ENCODE measurements at places on chromosomes 7 and 10.
A peak's percentile ranks its signal among the peaks of the same experiment; 100 is the strongest.

GRCh38 chr7:112905950-112906349 lies 115.8 kb upstream of the TMEM168 start:
- no peak for DNase-seq
- H3K4me3 ChIP-seq, result no peak overlapping the region
- H3K36me3 ChIP-seq, result no peaks in the 10 kb centered on the region

DNA sequence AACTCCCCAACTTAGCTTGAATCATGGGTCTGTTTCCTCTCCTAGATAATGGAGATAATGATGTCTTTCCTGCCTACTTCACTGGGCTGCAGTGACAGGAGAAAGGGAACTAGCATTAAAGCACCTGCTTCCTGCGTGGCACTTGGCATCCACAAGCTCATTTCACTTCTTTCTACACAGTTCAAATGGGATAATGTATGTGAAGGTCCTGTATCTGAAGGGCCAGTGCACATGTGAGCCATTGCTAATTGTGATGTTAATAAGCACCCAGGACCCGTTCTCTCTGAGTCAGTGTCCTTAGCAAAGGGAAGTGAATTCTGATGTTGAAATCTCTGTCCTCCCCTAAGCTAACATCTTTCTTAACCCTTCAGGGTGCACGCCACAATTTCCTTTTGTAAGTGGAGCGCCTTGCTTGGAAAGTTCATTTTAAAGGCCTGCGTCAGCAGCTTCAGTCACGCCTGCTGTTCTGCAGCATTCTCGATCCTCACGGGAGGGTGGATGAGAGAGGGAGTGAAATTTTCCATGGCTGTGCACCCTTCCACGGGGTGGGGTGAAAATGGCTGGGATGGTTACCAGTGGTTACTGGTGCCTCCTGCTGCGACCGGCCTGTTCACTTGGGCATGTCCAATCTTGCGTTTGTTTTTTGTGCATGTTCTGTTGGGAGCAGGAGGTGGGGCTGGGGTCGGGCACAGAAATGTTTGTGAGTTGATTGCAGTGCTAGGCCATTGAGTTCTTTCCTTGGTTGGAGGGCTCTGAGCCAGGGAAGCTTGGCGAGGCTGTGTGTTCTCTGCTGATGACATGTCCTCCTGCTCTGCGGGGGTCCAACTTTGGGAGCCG lies 59.2 kb downstream of the HK1 start:
- no peak overlapping the region for H3K27ac ChIP-seq
- no peaks in the 10 kb centered on the region for H3K27me3 ChIP-seq
- peaks cover 25% of the 10 kb centered on the region for H3K4me1 ChIP-seq
- no peak for DNase-seq

GRCh38 chr7:22604246-22604645 lies 104.3 kb upstream of the STEAP1B start:
- H3K4me1 ChIP-seq, result peaks cover 16% of the 10 kb centered on the region
- no peak overlapping the region for H3K27ac ChIP-seq
- H3K27me3 ChIP-seq, result no peaks in the 10 kb centered on the region

DNA sequence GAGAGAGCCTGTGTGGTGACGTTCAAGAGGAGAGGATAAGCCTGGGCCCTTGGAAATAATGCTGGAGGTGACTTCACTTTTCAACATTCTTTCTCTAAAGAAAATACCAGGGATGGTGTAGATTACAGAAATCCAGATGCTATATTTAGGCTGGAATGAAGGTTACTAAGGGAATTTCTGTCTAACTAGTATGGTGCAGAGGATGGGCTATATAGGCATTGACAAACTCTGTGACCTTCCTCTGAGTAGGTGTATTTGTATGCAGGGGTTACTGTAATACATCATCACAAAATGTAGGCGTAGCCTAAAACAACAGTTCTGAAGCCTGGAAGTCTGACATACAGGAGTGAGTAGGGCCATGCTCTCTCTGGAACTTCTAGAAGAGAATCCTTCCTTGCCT lies 155.3 kb upstream of the INHBA start:
- H3K27ac ChIP-seq, result no peak overlapping the region
- no peak overlapping the region for H3K4me3 ChIP-seq
- DNase-seq, result no peak
- H3K27me3 ChIP-seq, result no peaks in the 10 kb centered on the region
- H3K36me3 ChIP-seq, result no peaks in the 10 kb centered on the region

GRCh38 chr10:77244746-77245145 lies 392.9 kb downstream of the KCNMA1 start:
- no peak overlapping the region for H3K27ac ChIP-seq
- no peaks in the 10 kb centered on the region for H3K27me3 ChIP-seq
- no peak overlapping the region for H3K4me3 ChIP-seq

DNA sequence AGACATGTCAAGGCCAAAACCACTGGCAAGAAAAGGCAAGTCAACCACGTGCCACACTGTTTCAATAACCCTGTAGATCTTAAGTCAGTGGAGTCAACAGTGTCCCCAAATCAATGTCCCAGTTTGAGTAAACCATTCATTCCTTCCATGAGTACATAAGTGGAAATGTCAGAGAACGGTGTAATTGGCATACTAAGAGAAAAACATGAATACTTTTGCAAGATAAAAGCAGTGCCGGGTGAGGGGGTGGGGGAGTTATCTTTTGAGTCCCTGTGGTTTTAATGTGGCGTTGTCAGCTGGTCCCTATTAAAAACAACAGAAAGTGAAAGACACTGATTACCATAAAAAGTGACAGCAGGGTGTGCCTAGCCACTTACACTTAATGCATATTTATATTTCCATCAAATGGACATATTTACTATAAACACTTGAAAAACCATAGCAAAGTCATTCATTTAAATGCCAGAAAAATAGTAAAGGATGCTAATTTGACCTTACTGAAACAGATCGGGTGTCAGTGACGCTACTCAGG lies 37.8 kb downstream of the RSU1 start:
- H3K4me3 ChIP-seq, result no peak overlapping the region
- H3K27ac ChIP-seq, result no peak overlapping the region
- no peaks in the 10 kb centered on the region for H3K27me3 ChIP-seq
- H3K4me1 ChIP-seq, result peaks cover 23% of the 10 kb centered on the region
- peak; percentile 46 for DNase-seq
- no peaks in the 10 kb centered on the region for H3K36me3 ChIP-seq

GRCh38 chr7:43921423-43921822 lies 4.8 kb upstream of the UBE2D4 start:
- no peak overlapping the region for H3K4me3 ChIP-seq
- no peaks in the 10 kb centered on the region for H3K27me3 ChIP-seq
- H3K4me1 ChIP-seq, result peaks cover 41% of the 10 kb centered on the region

GRCh38 chr10:77932016-77932715 lies 5.6 kb upstream of the DLG5 start:
- H3K27me3 ChIP-seq, result no peaks in the 10 kb centered on the region
- H3K4me1 ChIP-seq, result peaks cover 6% of the 10 kb centered on the region
- no peaks in the 10 kb centered on the region for H3K36me3 ChIP-seq
- no peak overlapping the region for H3K4me3 ChIP-seq

GRCh38 chr10:72011468-72011867 lies 47.3 kb downstream of the CHST3 start:
- H3K4me3 ChIP-seq, result no peak overlapping the region
- H3K27ac ChIP-seq, result no peak overlapping the region
- no peak for DNase-seq
- H3K4me1 ChIP-seq, result peaks cover 7% of the 10 kb centered on the region
- no peaks in the 10 kb centered on the region for H3K27me3 ChIP-seq

DNA sequence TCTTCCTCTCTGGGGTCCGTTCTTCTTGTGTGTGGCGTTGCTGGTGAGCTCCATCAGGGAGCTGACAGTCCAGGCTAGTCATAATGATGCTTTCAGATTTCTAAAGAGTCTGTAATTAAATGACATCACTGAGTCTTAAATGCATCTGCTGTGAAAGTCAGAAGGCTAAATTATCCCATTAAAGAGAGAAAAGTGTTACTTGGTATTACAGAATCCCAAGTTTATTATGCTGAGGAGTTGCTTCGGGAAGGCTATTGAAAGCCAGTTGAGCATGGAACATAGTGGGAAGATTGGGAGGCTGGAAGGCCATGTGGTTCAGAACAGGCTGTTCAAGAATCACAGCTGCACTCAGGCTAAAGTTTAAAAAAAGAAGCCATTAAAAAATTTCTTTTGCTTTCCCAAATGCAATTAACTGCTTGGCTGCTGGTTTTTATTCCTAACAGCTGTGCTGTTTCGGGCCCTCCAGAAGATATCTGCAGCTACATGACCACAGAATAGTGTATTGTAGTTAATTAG lies 342.6 kb upstream of the LRGUK start:
- H3K27ac ChIP-seq, result no peak overlapping the region
- H3K36me3 ChIP-seq, result no peaks in the 10 kb centered on the region
- H3K27me3 ChIP-seq, result no peaks in the 10 kb centered on the region

GRCh38 chr7:42993038-42993437 lies 60.9 kb downstream of the MRPL32 start:
- no peak overlapping the region for H3K27ac ChIP-seq
- H3K4me1 ChIP-seq, result no peaks in the 10 kb centered on the region
- no peaks in the 10 kb centered on the region for H3K27me3 ChIP-seq
- DNase-seq, result no peak
- no peak overlapping the region for H3K4me3 ChIP-seq

DNA sequence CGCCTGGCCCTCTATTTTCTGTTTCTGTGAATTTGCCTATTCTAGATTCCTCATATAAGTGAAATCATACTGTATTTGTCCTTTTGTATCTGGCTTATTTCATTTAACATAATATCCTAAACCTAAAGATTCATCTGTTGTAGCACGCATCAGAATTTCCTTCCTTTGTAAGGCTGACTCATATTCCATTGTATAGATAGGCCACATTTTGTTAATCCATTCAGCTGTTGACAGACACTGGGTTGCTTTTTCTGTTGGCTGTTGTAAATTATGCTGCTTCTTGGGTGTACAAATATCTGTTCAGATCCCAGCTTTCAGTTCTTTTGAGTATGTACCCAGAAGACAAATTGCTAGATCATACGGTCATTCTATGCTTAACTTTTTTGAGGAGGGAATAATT lies 28.8 kb upstream of the CUL1 start:
- no peak overlapping the region for H3K4me3 ChIP-seq
- H3K27ac ChIP-seq, result no peak overlapping the region
- no peaks in the 10 kb centered on the region for H3K36me3 ChIP-seq
- H3K4me1 ChIP-seq, result no peaks in the 10 kb centered on the region
- no peak for DNase-seq

DNA sequence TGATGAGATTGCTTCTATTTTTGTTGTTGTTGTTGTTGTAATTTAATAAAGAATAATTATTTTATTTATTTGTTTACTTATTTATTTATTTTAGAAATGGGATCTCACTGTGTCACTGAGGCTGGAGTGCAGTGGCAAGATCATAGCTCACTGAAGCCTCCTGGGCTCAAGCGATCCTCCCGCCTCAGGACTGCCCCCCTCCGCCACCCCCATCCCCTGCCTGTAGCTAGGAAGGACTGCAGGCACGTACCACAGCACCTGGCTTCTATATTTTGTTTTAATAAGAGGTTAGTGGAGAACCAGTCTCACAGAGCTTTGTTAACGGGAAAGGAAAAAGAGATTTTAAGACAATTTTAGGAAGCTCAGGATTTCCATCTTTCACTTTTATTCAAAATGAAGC lies 19.5 kb upstream of the SMC3 start:
- no peak for DNase-seq
- H3K4me3 ChIP-seq, result no peak overlapping the region
- H3K27me3 ChIP-seq, result no peaks in the 10 kb centered on the region

DNA sequence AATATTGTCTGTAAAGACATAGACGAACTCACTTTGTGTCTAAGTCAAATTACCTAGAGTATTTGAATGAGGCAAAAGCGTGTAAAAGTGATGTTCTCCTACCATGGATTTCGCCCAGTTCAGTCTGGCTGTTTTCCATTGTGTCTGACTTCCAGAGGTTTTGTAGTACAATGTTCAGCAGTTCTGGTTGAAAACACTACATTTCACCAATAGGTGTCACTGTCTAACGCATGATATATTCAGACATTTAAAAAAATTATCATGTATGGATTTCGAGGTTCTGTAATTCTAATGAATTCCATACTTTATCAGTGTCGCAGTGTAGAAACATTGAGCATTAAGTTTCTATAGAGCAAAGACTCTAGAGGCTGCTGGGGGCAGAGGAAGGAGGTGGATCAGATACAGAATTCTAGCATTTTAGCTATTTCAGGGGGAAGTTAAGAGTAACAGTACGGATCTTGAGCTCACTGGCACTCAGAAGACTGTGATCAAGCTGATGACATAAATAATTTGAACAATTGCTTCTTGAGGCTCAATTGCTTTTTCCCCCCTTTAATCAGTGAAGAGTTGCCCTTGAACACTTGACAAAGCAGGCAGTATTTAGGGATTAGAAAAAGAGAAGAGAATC lies 196.9 kb upstream of the RHOBTB1 start:
- H3K27me3 ChIP-seq, result no peaks in the 10 kb centered on the region
- H3K4me3 ChIP-seq, result no peak overlapping the region
- no peak overlapping the region for H3K27ac ChIP-seq
- H3K36me3 ChIP-seq, result no peaks in the 10 kb centered on the region
- DNase-seq, result peak; percentile 60

GRCh38 chr10:62732841-62733653 lies 71.5 kb upstream of the ADO start:
- H3K27ac ChIP-seq, result no peak overlapping the region
- no peaks in the 10 kb centered on the region for H3K4me1 ChIP-seq
- no peak for DNase-seq

- H3K36me3 ChIP-seq, result no peaks in the 10 kb centered on the region
- H3K4me3 ChIP-seq, result peak overlapping the region; percentile 39
- H3K27me3 ChIP-seq, result no peaks in the 10 kb centered on the region
These were observed 448 bp upstream of the GOLGA7B start for GRCh38 chr10:97849103-97849686.

GRCh38 chr10:87878664-87879459 lies 15.4 kb downstream of the PTEN start:
- no peaks in the 10 kb centered on the region for H3K36me3 ChIP-seq
- no peaks in the 10 kb centered on the region for H3K27me3 ChIP-seq
- H3K4me1 ChIP-seq, result peaks cover 55% of the 10 kb centered on the region
- H3K27ac ChIP-seq, result no peak overlapping the region

GRCh38 chr7:35251606-35252310 lies 2.1 kb downstream of the TBX20 start:
- H3K36me3 ChIP-seq, result no peaks in the 10 kb centered on the region
- no peak for DNase-seq
- peaks cover 9% of the 10 kb centered on the region for H3K4me1 ChIP-seq
- H3K27ac ChIP-seq, result no peak overlapping the region
- H3K27me3 ChIP-seq, result peaks cover 34% of the 10 kb centered on the region

Measured in body of pancreas (tissue), 4 donors.